H1 (cell line): ENCODE measurements at places on chromosomes 2 and 18. TPM values are rescaled to one million over a fixed set of nuclear protein-coding genes. Genes with fewer than 3 reads are reported as not detected.

Gene RSAD2
- not detected in 2 replicates for total RNA-seq

Gene PLEKHM3
- total RNA-seq: 4.6 and 5.8 TPM in 2 replicates

Gene PHLPP1
- total RNA-seq: 66.3 and 67.4 TPM in 2 replicates

DNA sequence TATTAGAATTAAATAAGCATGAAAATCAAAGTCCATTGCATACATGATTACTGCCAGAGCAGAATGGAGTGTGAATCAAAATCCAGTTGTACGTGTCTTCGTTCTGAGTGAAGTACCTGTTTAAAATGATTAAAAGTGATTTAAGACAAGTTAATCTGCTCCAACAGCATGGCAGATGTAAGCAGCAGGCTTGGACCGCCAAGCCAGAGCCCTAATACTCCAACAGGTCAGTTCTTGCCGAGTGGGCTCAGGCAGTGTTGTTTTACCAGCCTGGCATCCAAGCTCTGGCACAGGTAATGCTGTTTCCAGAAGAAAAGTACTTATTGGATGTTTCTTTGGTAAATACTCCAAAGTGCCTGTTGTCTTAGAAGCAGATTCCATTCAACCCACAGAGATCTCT lies 171.4 kb upstream of the EPAS1 start:
- no peak for DNase-seq

Gene UGT1A4
- not detected in 2 replicates for total RNA-seq

DNA sequence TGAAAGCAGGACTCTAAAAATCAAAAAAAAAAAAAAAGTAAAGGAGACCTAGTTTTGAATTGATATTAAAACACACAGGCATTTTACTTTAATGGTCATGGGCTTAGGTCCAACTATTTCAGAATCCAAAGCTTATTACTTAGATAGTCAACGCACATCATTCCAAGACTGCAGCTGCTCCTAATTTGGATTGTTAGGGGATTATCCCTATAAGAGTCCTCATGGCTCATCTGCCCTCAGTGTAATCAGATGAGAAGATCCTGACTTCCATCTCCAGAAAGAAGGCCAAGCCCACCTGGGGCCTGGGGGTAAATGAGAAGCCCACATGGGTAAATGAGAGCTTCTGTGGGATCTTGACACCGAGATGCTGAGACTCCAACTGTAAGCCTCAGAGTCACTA lies 424.2 kb downstream of the NRXN1 start:
- DNase-seq: no peak

GRCh38 chr18:22186484-22186971 lies 17.1 kb downstream of the GATA6 start:
- no peak for DNase-seq

DNA sequence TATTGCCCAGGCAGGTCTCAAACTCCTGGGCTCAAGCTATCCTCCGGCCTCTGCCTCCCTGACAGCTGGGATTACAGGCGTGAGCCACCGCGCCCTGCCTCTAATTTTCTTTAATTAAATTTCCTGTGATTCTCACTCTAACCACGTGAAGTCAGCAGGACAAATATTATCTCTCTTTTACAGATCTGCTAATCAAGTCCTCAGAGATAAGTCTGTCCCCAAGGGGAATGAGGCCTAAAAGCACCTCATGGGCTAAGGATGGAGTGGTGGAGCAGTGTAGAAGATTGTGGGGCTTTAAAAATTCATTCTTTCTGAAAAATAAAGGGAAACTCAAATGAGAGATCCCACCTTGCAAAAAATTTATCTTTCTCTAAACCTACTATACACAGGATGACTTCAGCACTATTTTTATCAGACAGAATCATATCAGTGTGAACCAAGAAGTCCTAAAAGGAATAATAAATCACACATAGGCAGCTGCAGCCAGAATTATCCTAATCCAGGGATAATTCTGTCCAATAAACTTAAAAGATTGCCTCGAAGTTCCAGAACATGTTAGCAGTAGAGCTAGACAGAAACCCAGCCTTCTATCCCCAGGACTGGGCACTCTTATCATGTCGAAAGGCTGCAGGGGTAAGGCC lies 38.3 kb upstream of the BMPR2 start:
- no peak for DNase-seq

Gene NTSR2
- not detected in 2 replicates for total RNA-seq

- no peak for DNase-seq
Measured at GRCh38 chr2:74420006-74420405, 1.4 kb downstream of the C2orf81 start.

- DNase-seq: no peak
Measured at GRCh38 chr18:47832348-47832747, 98.1 kb downstream of the SMAD2 start.

Gene CCDC178
- total RNA-seq: not detected in 2 replicates

GRCh38 chr2:176804392-176804791 lies 408.2 kb upstream of the HNRNPA3 start:
- no peak for DNase-seq

GRCh38 chr18:74951165-74951760 lies 257.7 kb downstream of the PTGR3 start:
- DNase-seq: no peak

DNA sequence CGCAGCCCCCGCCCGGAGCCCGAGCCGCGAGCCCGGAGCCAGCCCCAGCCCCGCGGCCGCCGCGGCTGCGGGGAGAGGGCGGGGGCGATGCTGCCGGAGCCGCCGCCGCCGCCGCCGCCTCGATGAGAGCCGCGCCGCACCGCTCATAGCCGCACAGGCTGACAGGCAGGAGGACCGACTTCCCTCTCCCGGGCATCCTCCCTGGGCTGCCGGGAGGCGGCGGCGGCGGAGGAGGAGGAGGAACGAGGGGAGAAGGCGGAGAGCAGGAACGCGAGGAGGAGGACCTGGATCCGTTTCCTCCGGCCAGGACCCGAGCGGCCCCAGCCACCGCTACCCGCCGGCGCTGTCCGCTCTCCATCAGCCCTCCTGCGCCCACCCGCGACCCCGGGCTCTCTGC lies 370 bp downstream of the KLHL29 start:
- no peak for DNase-seq

DNA sequence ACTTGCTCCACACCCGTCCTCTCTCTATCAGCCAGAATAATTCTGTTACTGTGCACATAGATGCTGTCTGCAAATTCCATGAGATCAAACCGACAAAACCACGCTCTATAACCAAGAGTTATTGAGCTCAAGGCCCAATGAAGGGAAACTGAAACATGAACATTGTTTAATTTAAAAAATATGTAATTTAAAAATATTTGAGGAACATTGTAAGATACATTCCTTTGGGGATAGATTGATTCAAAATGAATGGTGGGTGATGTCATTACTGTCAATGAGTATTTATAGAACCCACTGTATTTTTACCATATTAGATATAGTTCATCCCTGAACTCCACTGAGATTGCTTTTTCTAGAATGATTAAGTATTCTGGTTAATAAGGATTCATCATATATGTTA lies 50.4 kb downstream of the NCKAP5 start:
- no peak for DNase-seq

DNA sequence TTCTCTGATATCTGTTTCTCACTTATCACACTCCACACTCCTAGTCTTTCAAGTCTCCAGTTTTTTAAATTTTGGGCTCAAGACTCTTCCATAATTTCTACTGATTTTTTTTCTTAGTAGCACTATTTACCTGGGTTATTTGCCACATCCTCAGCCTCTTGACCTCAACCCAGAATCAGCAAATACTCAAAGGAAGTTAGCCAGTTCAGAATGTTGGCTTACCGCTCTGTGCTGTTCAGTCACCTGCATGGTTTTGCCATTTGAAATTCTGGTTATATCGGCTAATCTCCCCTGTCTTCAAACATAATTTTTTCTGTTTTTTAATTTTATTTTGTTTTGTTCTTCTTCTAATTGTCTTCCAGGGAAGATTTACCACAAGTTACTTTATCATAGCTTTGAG lies 412.6 kb downstream of the PTH2R start:
- DNase-seq: no peak

- DNase-seq: no peak
Measured at GRCh38 chr2:187545238-187545751, 8.9 kb downstream of the TFPI start.

GRCh38 chr2:144847347-144848080 lies 327.6 kb upstream of the ZEB2 start:
- DNase-seq: no peak

Gene GALR1
- 0.98 and 1.6 TPM in 2 replicates for total RNA-seq

GRCh38 chr2:221850076-221850475 lies 278.0 kb upstream of the EPHA4 start:
- DNase-seq: no peak

DNA sequence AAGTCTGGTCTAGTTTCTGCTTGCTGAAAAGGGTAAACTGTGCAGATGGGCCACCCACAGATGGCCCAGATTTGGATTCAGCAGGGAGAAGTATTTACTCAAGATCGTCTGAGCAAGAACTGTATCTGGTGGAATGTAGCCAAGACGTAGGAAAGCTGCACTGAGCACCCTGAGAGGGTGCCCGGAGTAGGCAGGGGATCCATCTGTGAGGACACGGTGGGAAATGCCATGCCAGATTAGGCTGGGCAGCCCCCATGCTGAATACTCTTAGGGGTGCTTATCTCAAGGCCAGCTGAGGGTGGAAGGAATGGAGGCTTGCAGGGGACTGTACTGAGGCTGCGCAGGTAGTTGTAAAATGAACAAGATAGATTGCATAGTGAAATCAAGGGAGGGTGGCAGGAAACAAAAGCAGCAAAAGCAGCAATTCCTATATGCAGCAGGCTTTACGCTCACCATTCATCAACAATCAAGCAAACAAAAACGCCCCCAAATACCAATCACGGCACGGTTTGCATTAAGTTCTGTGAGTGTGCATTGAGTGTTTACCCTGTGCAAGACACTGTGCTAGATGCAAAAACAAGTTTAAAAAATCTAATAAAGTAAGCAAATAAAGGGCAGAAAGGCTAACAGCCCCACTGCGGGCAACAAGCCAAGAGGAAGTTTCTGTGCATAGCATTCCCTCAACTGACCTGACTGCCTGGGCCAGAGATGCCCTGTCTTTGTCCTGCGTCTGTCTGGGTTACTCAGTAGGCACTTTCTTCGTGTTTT lies 32.2 kb upstream of the LPIN2 start:
- DNase-seq: no peak

Gene SEPTIN10
- 93.6 and 101 TPM in 2 replicates for total RNA-seq

GRCh38 chr2:27427863-27428212 lies 593 bp upstream of the NRBP1 start:
- DNase-seq: no peak

DNA sequence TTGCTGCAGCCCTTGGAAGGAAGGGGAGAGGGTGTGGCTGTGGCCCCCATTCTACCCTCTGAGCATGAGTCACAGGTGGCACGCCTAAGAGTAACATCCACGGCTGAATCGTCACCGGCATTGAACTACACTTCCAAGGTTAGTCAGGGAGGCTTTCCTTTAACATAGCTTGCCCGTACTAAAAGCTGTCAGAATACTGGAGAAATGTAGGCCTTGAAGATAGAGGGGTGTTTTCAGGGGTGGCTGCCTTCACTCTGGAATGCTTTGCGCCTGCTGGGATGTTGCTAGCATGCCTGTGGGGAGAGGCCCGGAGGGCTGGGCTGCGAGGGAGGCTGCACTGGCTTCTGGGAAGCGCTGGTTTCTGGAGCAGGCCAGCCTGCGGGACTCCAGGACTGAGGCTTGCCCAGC lies 333.7 kb downstream of the AGAP1 start:
- DNase-seq: no peak

- DNase-seq: no peak
Measured at GRCh38 chr2:240628808-240629618, 3.7 kb downstream of the GPR35 start.

- no peak for DNase-seq
Measured at GRCh38 chr2:28828382-28828781, 17.7 kb downstream of the SPDYA start.

- DNase-seq: no peak
Measured at GRCh38 chr2:191907091-191907490, 60.2 kb upstream of the CAVIN2 start.

Gene CNRIP1
- total RNA-seq: 4.6 and 5.7 TPM in 2 replicates
